ENCODE measurements at places on chromosomes 3 and 15. TPM values are rescaled to one million over a fixed set of nuclear protein-coding genes. Genes with fewer than 3 reads are reported as not detected.

Gene STRIT1
- not detected for total RNA-seq

Gene DNAH12
- under 0.01 TPM for total RNA-seq

Gene CLDN1
- total RNA-seq, result 24.5 TPM

Gene IRAK2
- total RNA-seq, result 40.7 TPM

Gene BCHE
- total RNA-seq, result 0.85 TPM
